Adrenal gland (tissue), 19 donors: ENCODE measurements at places on chromosomes 7 and 10. TPM values are rescaled to one million over a fixed set of nuclear protein-coding genes. Genes with fewer than 3 reads are reported as not detected.

GRCh38 chr7:17062151-17063044 is 180.6 kb upstream of the AGR3 start:
- H3K4me1 ChIP-seq: no peaks in the 10 kb centered on the region
- no peaks in the 10 kb centered on the region for H3K36me3 ChIP-seq
- no peak overlapping the region for H3K27ac ChIP-seq
- no peak for DNase-seq
- H3K4me3 ChIP-seq: no peak overlapping the region

Gene POU6F2
- polyA plus RNA-seq: not detected

DNA sequence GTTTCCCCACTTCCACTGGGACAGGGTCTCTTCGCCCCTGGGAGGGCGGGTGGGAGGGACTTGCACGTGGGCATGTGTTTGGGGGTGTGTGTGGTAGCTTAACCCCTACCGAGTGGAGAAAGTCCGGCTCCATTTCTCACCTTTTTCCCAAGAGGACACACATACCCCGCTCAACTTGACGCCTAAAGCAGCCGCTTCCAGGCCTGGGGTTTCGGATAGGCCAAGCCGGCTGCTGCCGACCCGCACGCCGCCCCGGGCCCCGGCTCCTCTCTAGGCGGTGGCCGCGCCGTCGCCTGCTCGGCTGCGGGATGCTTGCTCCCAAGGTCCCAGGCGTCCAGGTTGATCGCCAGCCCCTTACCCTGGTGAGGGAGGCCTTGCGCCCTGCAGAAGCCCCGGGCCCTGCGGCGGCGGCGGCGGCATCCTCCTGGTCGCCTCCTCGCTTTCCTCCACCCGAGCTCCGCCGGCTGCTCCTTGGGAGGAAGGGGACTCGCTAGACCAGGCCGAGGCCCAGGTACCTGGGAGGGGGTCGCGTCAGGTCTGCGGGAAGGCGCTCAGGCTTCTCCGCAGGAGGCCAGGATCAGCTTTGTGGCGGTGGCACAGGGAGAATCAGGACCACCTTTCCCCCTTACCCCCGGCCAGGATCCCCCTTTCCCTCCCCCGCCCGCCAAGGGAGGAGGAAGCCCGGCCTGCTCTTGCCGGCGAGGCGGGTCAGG is 3.2 kb upstream of the GATA3 start:
- H3K4me3 ChIP-seq: no peak overlapping the region
- H3K27ac ChIP-seq: no peak overlapping the region
- H3K36me3 ChIP-seq: no peaks in the 10 kb centered on the region

Gene NPC1L1
- polyA plus RNA-seq: 0.02 TPM

Gene HTR5A
- polyA plus RNA-seq: not detected

Gene LIPM
- polyA plus RNA-seq: not detected

- peaks cover 12% of the 10 kb centered on the region for H3K4me1 ChIP-seq
- peak overlapping the region; percentile 54 for H3K27ac ChIP-seq
- H3K36me3 ChIP-seq: no peaks in the 10 kb centered on the region
- DNase-seq: peak; percentile 46
Observed at GRCh38 chr10:17673471-17674061, 29.6 kb downstream of the STAM start.

DNA sequence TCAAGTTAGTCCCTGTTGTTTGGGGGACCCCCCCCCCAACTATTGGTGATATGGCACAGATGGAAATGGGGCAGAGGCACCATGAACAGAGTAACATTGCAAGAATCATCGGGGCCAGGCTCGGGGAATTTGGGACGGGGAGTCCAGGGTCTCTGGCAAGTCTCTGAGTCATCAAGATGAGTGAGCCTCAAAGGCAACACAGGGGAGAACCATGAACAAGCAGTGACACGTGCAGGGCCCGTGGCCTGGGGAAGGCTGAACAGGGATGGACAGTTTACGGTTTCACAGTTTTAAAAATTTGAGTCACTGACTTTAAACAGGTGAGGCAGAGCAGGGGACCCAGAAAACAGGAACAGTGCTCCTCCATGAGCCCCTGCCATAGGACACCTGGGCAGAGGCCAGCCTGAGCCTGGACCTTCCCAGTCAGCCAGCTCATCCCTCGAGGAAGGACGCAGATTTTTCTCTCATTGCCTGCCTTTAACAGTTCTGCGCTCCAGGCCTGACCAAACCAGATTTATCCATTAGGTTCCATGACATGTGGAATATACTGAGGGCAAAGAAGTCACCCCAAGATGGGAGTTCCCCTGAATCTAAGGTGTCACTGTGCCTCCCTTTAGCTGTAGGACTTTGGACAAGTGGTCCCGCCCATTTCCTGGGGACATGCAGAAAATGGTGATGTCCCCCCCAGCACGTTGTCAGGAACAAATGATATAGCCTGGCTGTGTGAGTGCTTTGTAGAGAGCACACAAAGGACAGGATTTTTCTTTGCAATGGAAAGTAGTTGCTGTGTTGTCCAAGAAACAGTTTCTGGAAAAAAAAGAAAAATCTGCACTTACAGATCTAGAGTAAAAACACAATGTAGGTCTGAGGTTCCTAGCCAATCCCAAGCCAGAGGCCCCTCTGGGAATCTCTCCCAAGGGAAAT is 23.8 kb downstream of the CHST15 start:
- no peak overlapping the region for H3K27ac ChIP-seq
- H3K36me3 ChIP-seq: no peaks in the 10 kb centered on the region
- no peak for DNase-seq
- no peak overlapping the region for H3K4me3 ChIP-seq
- no peaks in the 10 kb centered on the region for H3K27me3 ChIP-seq
- peaks cover 15% of the 10 kb centered on the region for H3K4me1 ChIP-seq

Gene RPEL1
- not detected for polyA plus RNA-seq

DNA sequence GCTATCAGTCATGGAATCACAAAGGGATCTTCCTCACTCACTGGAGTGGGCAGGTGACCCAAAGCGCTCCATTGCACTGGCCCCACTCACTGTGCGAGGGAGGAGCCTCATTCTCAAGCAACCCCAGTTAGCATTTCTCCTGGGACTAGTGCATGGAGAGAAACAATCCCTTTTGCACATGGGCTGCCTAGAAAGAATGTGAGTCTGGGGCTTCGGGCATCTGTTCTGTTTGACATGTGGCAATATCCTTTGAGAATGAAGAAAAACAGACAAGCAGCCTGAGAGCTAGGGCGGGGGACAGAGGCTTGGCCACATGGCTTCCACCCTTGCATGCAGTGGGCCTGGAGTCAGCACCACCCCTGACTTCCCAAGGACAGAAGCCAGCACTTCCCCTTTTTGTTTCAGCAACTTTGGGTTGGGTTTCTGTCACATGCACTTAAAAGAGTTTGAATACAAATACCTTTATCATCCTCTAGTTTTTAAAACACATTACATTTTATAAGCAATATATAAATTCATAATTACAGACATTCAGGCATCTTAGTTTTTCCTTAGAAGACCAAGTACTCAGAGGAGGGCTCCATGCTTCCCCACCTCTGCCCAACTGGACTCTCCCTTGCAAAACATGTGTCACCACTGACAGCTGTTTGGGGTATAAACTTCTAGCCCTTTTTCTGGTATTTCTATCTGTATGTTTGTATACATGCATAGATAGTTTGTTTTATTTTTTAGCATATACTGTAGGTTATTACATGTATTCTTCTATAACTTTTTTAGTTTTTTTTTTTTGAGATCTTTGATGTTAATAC is 73.8 kb downstream of the RBM20 start:
- H3K4me3 ChIP-seq: no peak overlapping the region
- DNase-seq: no peak
- H3K27ac ChIP-seq: no peak overlapping the region
- no peaks in the 10 kb centered on the region for H3K4me1 ChIP-seq
- H3K36me3 ChIP-seq: no peaks in the 10 kb centered on the region
- no peaks in the 10 kb centered on the region for H3K27me3 ChIP-seq

DNA sequence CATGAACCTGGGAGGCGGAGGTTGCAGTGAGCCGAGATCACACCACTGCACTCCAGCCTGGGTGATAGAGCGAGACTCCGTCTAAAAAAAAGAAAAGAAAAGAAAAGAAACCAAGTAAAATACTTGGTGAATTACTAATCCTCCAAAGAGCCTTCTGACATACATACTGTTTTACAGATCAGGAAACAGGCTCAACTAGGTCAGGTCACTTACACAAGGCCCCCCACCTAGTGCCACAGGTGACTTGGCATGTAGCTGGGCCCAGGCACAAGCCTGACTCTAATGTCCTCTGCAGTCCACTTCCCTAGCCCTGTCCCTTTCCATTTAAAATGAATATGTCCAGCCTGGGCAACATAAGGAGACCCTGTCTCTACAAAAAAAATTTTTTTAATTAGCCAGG is 157.0 kb downstream of the TPST1 start:
- H3K36me3 ChIP-seq: no peaks in the 10 kb centered on the region
- no peaks in the 10 kb centered on the region for H3K27me3 ChIP-seq
- no peak overlapping the region for H3K4me3 ChIP-seq
- no peaks in the 10 kb centered on the region for H3K4me1 ChIP-seq

GRCh38 chr10:76911184-76911583 is 726.4 kb downstream of the KCNMA1 start:
- no peak overlapping the region for H3K27ac ChIP-seq
- H3K4me1 ChIP-seq: no peaks in the 10 kb centered on the region
- no peaks in the 10 kb centered on the region for H3K27me3 ChIP-seq
- no peak overlapping the region for H3K4me3 ChIP-seq
- no peaks in the 10 kb centered on the region for H3K36me3 ChIP-seq

GRCh38 chr7:4051696-4052095 is 630.4 kb upstream of the FOXK1 start:
- no peak for DNase-seq
- H3K4me3 ChIP-seq: no peak overlapping the region
- H3K27me3 ChIP-seq: no peaks in the 10 kb centered on the region
- H3K27ac ChIP-seq: no peak overlapping the region
- H3K36me3 ChIP-seq: no peaks in the 10 kb centered on the region

DNA sequence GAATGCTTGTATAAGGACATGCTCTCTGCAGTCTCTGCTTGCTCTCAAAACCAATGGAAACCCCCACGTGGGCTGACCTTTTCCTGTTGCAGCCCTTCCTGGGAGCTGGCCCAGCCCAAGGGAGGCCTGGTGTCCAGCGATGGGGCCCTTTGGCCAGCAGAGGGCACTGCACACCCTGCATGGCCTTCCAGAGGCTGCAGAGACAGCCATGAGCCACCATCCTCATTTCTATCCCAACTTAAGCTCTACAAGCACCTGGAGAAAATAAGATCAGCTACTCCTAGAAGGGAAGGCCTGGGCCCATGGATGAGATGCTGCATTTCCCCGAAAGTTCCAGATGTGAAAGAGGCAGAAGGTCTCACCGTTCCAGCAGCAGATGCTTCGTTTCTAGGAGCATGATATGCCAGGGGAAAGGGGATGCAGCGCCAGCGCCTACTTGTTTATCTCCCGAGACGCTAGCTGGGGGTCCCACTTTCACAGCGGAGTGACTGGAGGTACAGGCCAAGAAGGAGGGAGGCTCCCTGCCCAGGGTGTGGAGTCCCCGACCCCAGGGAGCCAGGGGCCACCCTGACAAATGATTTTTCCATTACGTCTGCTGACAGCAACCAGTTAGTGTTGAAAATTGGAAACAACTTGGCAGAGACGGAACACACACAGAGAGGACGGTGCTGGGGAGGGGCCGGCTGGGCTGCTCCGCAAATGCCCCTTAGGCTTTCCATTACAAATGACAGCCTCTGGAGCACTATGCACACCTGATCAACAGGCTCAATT is 106.4 kb downstream of the ZRANB1 start:
- H3K27me3 ChIP-seq: no peaks in the 10 kb centered on the region
- H3K27ac ChIP-seq: no peak overlapping the region
- peak; percentile 88 for DNase-seq
- H3K36me3 ChIP-seq: no peaks in the 10 kb centered on the region

DNA sequence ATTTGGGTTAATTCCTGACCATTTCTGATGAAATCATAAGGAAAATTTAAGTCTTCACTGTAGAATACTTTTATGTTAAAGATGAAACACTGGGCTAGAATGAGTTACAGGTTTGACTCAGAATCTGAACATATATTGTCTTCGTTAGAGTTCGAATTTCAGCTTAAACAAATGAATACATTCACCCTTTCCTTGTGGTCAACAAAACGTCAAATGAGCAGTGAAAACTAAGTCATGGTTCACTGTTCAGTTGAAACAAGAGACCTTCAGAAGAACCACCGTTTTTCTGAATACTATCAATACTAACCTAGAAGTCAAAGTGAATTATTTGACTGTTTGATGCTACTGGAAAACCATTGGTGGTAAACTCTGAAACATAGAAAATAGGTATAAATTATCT is 235.2 kb upstream of the ZWINT start:
- H3K4me1 ChIP-seq: no peaks in the 10 kb centered on the region
- no peak overlapping the region for H3K27ac ChIP-seq
- no peak overlapping the region for H3K4me3 ChIP-seq
- H3K36me3 ChIP-seq: no peaks in the 10 kb centered on the region
- no peak for DNase-seq

Gene OR2F2
- not detected for polyA plus RNA-seq

DNA sequence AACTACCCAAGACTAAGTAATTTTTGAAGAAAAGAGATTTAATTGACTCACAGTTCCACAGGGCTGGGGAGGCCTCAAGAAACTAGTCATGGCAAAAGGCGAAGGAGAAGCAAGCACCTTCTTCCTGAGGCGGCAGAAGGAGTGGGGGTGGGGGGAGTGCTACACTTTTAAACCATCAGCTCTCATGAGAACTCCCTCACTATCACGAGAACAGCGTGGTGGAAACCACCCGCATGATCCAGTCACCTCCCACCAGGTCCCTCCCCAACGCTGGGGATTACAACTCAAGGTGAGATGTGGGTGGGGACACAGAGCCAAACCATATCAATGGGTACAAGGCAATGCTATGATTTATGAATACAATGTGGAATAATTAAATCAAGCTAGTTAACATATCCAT is 241.9 kb downstream of the PTPRN2 start:
- H3K36me3 ChIP-seq: no peaks in the 10 kb centered on the region
- H3K27me3 ChIP-seq: no peaks in the 10 kb centered on the region
- DNase-seq: no peak
- H3K27ac ChIP-seq: no peak overlapping the region
- H3K4me3 ChIP-seq: no peak overlapping the region

DNA sequence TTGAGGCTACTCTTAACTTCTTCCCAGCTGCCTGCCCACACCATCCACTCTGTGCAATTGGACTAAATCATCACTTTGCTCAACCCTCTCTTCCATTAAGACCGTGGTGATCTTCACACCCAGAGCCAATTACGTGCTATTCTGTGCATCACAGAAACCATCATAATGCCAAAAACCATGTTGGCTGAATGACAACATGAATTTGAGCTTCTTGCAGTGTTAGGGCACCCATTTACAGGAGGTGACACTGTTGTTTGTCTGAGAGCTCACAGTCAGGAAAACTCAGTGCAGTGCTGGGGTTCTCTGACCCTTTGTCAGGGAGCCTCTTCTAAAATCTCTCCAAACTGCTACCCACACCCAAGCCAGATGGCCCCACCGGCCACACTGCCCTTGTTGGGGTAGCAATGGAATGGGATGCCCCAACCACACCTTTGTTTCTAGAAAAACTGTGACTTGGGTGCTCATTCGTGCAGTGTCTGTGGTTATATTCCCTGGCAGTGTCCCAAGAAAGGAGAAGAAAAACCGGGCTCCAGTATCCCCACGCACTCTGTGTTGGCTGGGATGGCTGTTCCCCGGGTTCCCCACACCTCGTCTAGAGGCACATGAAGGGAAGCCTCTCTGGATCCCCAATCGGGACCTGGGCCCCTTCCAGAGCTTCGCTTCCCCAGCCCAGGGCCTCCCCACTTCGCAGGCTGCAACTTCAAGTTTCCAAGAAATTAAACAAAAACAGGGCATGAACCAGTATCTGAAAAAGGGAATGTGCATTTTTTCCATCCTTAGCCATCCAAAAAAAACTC is 2.0 kb upstream of the TNS3 start:
- no peaks in the 10 kb centered on the region for H3K27me3 ChIP-seq
- H3K36me3 ChIP-seq: no peaks in the 10 kb centered on the region
- no peak for DNase-seq
- no peak overlapping the region for H3K4me3 ChIP-seq
- H3K27ac ChIP-seq: peak overlapping the region; percentile 8
